Stimulated activated CD4-positive, alpha-beta T cell treated with anti-CD3 and anti-CD28 coated beads, Interleukin-12 subunit alpha, Interleukin-12 subunit beta, amount 100 ng/mL, for 48 hours (primary cell): ENCODE measurements at places on chromosomes 12 and 14.
A peak's percentile ranks its signal among the peaks of the same experiment; 100 is the strongest.

GRCh38 chr12:59649203-59649602, 53.4 kb downstream of the SLC16A7 start:
- no peak for DNase-seq

GRCh38 chr12:99151744-99152143, 495.8 kb upstream of the GARIN6 start:
- DNase-seq, result no peak

DNA sequence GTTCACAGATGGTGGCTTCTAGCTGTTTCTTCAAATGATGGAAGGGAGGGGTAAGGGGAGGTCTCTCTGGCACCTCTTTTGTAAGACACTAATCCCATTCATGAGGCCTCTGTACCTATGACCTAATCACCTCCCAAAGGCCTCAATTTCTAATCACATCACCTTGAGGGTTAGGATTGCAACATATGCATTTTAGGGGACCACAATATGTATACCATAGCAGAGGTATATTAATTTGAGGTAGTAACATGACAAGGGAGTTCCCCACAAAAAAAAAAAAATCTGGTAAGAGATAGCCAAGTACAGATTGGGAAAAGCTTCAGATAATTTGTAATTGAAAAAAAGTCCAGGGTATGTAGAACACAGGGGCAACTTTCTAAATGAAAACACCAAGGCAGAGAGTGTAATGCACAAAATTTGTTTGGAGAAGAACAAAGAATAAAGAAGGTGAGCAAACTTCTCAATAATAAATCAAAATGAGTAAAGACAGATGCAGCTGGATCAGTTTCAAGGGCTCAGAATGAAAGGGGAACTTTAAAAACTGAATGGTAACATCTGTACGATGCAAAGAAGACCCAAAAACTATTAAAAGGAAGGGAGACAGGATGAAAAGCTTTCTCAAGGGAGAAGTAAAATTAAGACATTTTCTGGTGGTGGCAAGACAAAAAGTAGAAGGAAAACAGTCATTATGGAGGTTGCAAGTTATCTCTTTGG, 125.5 kb upstream of the DCN start:
- DNase-seq, result no peak

DNA sequence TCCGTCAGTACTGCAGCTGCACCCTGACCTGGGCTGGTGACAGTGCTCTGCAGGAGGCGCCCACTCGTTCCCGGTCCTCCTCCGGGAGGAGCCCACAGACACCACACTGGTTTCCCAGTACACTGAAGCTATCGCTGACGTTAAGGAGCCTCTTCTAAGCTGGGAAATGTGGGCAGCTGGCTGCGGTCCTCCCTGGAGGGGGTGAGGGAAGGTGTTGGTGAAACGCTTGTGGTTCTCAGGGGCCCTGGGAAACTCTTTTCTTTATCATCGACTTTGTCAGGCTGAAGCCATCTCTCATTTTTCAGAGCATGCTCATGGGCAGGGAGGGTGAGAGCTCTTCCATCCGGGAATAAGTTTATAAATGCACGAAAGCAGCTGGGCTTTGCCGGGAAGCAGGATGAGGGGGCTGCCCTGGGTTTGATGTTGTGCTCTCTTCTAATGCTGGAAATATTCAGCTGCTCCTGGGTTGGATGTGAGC, 176.0 kb downstream of the CHST11 start:
- DNase-seq, result peak; percentile 16

GRCh38 chr14:91417120-91417982, at the start of gene CCDC88C:
TSS of gene CCDC88C (minus strand) at chr14:91417820. CDS start at chr14:91417690, 130 bp downstream.
- peak; percentile 53 for DNase-seq

- peak; percentile 10 for DNase-seq
Measured at GRCh38 chr14:101595887-101596721, 34.8 kb downstream of the DIO3 start.

GRCh38 chr12:124385219-124385969, 90.5 kb downstream of the RFLNA start:
- no peak for DNase-seq

DNA sequence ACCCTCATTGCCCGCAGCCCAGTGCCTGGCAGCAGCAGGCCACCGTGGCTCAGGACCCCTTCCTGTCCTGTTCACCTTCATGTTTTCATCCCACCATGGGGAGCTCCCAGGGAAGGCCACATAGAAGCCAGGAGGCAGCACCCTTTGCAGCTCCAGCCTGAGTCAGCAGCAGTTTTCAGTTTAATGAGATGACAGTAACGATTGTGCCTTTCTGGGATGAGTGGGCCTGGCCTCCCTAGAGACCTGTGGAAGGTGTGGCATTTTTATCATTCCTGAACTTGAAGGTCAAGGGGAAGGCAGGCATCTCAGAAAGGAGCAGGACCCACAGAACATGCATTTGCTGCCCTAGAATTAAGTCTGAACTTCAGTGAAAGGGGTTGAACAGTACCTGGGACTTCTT, 532.8 kb downstream of the FUT8 start:
- DNase-seq, result no peak

DNA sequence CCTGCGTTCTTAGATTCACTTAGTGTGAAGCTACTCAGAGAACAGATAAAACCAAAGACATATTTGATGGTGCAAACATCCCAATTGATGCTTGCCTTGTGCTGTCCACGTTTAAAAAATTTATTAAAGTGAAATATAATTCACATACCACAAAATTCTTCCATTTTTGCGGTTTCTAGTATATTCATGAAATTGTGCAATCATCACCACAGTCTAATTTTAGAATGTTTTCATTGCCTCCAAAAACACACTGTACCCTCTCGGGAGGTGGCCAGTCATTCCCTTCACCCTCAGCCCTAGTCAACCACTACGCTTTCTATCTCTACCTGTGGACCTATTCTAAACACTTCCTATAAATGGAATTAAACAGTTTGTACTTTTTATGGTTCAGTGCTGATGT, 1109.2 kb downstream of the FLRT2 start:
- DNase-seq, result no peak

- DNase-seq, result peak; percentile 3
Measured at GRCh38 chr14:50726372-50727107, 58.4 kb upstream of the SAV1 start.

DNA sequence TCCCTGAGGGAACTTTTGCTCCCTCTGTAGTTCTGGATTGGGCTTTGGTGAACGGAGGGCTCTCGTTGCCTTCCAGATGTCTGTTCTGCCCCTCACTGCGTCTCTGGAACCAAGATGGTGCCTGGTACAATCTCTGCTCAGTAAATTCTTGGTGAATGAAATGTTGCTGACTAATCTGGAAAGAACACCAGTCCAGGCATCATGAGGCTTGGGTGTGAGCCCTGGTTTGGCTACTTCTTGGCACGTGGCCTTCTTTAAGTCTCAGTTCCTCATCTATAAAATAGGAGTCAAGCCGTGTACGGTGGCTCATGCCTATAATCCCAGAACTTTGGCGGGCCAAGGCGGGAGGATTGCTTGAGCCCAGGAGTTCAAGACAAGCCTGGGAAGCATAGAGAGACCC, 4.3 kb downstream of the HHIPL1 start:
- DNase-seq, result no peak

DNA sequence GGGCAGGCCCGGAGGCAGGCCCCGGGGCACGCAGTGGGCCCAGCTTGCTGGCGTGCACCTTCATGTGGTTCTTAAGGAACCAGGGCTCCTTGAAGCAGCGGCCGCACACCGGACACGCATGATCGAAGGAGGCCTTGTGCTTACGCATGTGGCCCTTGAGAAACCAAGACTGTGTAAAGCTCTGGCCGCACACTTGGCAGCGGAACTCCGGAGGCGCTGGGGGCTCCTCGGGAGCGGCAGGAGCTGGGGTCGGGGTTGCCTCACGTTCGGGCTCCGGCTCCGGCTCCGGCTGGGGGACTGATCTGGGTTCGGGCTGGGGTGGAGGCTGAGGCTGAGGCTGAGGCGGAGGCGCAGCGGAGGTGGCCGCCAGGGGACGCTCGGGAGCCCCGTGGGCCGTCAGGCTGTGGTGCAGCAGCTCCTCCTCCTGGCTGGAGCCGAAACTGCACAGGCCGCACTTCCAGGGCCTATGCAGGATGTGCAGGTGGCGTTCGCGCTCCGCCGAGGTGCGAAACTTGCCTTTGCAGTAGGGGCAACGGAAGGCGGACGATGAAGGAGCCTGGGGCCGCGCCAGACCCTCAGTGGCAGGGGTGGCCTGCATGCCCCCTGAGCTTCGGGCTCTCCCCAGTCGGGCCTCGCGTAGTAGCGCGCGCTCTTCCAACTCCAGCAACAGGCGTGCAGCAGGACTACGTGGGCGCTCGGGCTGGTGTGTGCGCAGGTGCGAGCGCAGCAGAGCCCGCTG, 6.0 kb downstream of the ZNF219 start:
- DNase-seq, result peak; percentile 87

DNA sequence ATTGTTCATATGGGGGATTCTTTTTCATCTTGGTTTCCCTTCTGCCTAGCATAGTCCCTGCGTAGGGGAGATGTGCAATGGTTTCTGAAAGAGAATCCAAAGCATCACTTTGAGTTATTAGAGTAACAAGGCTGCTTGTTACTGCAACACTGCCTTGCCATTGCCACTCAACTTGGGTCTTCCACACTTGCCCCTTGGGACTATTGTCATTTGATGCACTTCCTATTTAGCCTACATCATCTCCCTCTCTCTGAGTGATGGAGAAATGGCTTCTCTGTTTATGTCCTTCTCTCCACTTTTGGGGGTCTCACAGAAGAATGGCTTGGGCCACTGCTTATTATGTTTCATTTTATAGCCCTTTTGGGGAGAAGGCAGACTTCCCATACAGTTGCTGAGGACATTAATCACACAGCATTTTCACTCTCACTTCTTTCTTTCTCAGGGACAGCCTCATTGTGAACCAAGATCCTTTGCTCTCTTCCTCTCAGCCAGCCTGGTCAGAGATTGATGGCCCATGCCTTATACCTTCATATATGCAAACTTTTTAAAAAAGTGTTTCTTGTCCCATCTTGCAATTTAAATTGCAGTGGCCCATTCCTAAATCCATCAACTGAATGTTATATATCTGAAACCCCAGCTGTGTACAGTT, 50.8 kb upstream of the POC1B start:
- no peak for DNase-seq

DNA sequence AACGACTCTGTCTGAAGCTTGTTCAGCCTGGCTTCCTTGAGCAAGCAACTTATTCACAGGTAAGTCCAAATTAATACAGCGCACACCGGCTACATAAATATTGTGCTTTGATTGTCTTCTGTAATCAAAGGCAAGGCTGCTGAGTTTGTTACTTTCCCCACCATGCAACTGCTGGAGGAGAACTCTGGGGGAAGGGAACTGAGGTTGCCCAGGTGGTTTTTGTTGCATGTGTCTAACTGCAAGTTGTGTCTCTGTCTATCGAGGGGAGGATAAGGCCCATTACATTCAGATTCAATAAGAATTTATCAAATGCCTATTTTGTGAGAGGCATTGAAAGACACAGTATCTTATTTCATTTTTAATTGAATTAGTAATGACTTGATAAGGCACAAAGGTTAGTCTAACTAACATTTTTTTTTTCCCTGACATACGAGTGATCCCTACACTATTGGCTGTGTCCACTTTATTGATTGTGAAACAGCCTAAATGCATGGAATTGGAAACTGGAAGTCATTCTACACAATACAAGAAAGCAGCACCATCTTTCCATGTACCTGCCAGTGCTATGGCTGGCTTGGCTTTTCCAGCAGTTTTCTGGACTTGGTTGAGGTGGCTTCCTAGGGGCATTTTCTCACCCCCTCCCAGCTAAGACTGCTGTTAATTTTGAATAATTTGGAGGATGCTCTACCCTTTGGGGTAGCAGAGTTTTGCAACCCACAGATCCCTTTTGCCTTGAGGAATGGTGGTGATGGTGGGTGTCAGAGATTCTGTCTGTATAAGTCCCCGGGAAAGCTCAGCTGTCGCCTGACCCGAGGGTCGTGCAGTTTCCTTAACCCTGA, 951 bp upstream of the CHST11 start:
- no peak for DNase-seq

DNA sequence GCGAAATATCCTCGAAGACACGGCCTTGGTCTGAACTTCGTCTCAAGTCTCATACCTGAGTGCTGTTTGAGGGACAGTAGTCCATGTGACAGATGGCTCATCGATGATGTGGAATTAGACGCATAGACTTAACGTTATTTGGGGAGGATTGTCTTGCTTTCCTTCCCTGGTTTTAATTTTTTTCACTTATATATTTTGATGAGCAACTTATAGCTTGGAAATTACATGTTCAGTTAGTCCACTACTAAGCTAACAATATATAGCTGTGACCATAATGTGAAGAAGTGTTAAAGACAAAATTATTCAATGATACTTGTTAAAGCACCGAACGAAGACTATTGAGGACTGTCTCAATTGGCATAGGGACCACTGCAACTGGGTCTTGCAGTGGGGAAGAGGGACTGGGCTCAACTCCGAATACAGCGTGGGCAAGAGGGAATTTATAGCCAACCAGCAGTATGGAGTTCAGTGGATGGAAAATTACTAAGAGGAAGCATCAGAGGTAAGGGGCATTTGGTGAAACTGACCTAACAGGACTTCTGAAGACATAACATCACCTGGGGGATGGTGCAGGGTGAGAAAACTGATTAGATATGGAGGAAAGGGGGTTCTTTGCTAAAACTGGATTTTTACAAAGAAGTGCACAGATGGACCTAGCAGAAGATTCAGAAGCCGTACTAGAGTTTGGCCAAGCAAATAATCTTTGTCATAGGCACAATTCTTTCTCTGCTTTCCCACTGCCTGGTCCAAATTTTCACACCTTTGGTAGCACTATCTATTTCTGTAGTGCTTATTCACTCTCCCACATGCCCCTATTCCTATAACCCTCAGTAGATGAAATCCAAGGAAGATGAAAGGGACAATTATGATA, 910 bp upstream of the TM7SF3 start:
- DNase-seq, result no peak

GRCh38 chr14:78605897-78606500, 435.8 kb downstream of the NRXN3 start:
- no peak for DNase-seq

DNA sequence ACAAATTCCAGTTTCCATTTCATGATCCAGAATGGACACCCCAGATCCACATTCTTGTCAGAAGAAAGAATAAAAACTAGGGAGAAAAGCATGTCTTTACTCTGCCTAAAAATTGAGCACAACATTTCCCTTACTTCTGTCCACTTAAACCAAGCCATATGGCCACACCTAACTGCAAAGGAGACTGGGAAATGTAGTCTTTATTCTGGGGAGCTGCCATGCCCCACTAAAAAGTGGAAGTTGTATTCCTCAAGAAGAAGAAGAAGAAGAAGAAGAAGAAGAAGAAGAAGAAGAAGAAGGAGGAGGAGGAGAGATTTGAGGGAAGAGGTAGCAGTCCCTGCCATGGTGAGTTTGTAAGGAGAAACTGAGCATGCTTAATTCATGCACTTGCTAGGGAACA, 84.5 kb downstream of the GPR65 start:
- no peak for DNase-seq

DNA sequence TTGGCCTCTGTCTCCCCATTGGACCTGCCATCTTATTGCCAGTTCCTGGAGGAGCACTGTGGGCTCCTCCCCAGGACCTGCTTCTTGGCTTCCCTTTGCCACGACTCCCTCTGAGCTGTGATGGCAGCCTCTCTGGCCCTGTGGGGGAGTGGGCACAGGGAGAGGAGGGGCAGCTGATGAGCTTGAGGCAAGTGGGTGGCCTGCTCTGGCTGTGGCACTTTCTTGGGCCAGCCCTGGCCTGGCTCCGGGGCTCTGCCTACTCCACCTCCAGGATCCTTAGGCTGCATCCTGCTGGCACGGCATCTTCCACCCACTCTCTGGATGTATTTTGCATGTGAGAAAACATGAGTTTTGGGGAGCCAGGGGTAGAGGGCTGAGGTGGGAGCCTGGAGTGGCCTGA, 32.6 kb upstream of the MUCL1 start:
- DNase-seq, result no peak
